ENCODE measurements at places on chromosomes 5 and 9. TPM values are rescaled to one million over a fixed set of nuclear protein-coding genes. Genes with fewer than 3 reads are reported as not detected.
A peak's percentile ranks its signal among the peaks of the same experiment; 100 is the strongest.

Gene GRM6
- total RNA-seq, result not detected

DNA sequence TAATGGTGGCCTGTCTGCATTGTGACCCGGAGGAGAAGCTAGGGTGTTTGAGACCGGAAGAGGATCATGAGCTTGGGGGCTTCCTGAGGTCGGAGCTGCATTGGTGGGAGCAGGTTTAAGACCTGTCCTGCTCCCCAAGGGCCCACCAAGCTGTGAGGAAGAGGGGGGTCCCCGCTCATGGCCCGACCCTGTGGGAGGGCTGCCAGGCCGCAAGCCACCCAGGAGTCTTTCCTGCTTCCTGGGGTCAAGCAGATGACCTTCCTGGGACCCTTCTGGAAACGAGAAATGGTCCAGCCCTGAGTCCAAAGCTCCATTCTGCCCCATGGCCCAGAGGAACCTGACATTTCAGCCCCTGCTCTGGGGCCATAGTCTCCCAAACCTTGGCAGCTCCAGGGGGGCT is 61.5 kb upstream of the RNU6ATAC start:
- no peak for DNase-seq

DNA sequence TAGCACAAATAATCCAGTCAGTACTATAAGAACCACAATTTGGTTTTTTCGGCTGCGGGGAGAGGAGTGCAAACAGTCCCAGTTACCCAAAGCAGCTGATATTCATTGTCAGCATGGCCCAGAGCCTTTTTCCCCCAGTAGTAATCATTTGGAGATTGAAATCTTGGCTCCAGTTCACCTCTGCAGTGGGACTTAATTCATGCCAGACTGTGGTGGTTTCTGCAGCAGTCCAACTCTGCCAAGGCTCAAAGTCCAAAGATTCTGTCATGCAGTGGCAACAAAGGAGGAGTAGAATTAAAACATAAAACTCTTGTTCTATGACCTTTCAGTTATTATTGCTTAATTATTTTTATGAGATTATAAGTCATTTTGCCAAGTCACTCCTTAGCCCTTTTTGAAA is 25.0 kb upstream of the TRIM36 start:
- DNase-seq, result no peak

Gene SPRY4
- total RNA-seq, result 20.6 TPM

DNA sequence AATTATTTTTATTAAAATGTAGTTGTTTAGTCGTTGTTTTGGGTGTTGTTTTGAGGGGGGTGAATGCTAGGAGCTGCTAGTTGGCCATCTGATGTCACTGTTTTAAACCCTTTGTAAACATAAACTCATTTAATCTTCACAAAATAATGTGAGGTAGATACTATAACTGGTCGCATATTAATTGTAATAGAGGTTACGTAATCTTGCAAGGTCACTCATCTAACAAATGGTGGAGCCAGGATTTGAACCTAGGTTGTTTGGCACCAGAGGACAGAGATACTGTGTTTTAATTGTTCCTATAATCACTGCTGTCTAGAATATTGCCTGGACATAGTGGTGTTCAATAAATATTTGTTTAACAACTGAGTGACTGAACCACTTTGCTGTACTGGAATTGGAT is 54.4 kb downstream of the LRRTM2 start:
- DNase-seq, result no peak

Gene PKD2L2
- 0.62 TPM for total RNA-seq

GRCh38 chr9:128972956-128973355 is 25.5 kb downstream of the NUP188 start:
- DNase-seq, result no peak

Gene GABRA1
- not detected for total RNA-seq

Gene SOHLH1
- not detected for total RNA-seq

DNA sequence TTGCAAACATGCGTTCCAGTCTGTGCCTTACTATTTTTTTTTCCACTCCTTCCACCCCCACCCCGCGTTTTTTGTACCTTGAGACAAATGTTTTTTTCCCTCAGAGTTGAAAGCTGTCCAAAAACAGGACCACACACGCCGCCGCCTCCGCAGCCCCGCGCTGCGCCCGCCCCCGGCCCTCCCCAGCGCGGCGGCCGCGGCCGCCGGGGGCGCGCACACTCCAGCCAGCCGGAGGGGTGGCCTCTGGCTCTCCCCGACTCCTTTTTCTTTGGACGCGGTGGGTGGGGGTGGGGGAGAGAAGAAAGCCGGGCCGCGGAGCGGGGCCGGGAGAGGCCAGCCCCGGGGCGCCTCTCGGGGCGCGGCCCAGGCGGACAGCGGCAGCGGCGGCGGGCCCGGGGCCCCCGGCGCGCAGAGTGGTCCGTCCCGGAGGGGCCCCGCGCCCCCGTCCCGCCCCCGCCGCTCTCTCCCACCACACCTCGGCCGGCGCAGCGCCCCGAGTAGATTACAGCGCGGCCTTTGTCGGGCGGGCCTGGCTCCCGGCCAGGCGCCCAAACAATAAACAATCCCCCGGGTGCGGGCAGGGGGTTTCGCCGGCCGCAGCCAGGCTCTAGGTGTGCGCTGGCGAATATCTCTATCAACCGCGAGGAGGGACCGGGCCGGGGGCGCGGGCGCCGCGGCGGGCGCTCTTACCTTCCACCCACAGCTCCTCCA is 10.9 kb downstream of the PTCH1 start:
- DNase-seq, result no peak

- no peak for DNase-seq
Measured at GRCh38 chr5:150000990-150001659, 586 bp downstream of the HMGXB3 start.

GRCh38 chr9:101369286-101369685 is 15.5 kb downstream of the BAAT start:
- DNase-seq, result no peak

Gene GABBR2
- 1.1 TPM for total RNA-seq

Gene KCTD16
- 0.08 TPM for total RNA-seq

DNA sequence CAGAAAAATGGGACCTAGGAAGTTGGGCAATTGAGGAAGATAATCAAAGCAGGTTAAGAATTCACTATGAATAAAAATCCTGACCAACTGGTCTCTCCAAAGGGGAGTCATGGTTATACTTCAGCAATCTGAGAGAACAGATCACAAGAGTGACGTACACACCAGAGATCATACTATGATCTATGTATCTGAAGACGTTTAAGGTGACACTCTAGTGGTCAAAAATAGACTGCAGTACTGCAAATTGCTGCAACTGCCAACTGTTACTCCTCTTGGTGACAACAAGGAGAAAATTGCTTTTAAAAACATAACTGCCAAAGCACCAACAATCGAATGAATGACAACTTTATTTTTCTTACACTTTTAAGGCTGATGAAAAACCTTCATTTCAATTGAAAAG is 4.9 kb downstream of the AK6 start:
- DNase-seq, result no peak

Gene RGP1
- total RNA-seq, result 40.0 TPM

DNA sequence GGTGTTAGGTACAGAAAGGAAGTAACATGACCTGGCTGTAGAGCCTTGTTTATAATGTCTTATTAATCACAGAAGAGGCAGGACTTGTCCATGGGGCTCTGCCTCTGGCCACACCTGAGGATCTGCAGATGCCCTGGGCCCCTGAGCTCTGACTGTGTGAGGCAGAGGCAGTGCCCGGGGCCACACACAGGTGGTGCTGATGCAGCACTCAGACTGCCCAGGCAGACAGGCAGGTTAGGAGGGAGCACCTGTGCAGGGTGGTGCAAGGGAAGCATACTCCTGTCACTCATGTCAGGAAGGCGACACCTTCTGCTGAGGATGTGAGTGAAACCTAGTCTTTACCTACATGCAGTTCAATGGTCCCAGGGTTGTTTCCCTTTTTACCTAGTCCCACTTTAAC is 88.7 kb downstream of the CFAP90 start:
- no peak for DNase-seq

- no peak for DNase-seq
Measured at GRCh38 chr5:115414406-115415142, 118.1 kb upstream of the CCDC112 start.

Gene ADRA1B
- total RNA-seq, result 4.9 TPM

DNA sequence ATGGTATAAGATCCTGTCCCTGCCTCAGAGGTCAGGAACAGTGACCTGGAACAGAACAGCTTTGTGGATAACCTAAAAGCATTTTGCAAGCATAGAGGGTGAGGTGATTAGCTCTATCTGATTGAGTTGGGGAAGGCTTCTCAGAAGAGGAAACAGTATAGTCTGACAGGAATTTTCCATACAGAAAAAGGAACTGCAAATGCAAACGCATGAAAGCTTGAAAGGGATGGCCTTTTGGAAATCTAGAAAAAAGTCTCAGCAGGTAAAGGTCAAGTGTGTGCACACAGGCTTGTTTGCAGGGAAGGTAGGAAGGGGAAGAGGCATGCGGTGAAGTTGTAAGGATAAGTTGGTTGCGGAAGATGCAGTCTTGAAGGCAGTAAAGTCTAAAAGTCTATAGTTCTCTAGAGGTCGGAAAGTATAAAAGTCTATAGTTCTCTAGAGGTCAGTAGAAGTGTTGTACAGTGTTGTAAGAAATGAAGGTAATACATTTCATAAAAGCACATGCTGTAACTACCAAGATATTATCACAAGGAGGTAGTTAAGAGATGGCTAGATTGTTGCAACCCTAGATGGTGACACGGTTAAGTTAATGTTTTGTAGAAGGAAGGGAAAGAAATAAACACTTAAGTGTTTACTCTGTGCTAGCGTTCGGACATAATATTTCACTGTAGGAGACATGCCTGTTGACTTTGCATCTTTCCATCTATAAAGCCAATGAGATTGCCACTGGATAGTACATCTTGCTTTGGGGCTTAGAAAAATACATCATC is 16.7 kb upstream of the HSPB3 start:
- no peak for DNase-seq

DNA sequence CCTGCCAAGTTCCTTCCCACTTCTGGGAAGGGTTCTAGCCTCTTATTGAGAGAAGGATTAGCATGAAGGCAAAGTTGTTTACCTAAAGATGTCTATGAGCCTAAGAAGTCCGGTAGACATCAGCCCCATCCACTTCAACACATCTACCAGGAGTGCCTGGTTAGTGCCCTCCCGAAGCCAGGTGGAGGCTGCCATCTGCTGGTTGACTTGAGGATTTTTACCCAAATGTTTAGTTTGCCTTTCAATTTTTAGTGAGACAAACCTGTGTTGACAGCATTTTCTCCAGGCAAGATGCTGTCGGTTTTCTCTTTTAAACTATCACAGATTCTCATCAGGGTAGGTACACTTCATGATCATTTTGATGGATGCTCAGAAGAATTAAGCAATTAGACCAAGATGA is 83.6 kb upstream of the TNFSF8 start:
- DNase-seq, result peak; percentile 84

DNA sequence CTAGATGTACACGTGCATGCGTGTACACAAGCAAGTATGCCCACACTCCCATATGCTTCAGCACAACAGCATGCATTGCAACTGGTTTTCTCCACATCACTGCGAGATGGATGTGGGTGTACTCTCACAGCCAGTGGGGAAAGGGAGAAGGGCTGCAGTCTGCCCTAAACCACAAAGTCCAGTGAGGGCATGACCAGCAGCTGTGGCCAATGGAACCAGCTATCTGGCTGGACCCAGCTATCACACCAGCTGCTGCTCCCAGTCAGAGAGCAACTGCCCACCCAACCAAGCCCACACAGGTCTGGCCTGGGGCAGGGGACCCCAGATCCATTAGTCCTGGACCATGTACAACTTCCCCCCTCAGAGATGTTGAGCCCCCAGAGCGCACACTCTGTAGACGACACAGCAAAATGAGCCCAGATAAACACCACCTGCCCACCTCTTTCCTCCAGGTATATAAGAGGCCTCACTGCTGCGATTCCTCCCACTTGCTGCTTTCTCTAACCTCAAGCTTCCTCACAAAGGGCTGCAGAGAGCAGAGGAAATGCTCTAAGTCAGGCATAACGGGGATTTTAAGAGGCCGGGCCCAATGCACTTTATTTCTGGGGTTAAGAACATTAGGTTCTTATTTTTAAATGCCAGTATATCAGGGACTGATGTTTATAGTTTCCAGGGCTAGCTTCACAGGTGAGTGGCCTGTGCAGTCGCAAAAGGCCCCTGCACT is 39.0 kb downstream of the SHB start:
- DNase-seq, result no peak

- DNase-seq, result no peak
Measured at GRCh38 chr5:93070938-93071337, 510.1 kb downstream of the NR2F1-AS1 start.

Gene C9
- total RNA-seq, result not detected

DNA sequence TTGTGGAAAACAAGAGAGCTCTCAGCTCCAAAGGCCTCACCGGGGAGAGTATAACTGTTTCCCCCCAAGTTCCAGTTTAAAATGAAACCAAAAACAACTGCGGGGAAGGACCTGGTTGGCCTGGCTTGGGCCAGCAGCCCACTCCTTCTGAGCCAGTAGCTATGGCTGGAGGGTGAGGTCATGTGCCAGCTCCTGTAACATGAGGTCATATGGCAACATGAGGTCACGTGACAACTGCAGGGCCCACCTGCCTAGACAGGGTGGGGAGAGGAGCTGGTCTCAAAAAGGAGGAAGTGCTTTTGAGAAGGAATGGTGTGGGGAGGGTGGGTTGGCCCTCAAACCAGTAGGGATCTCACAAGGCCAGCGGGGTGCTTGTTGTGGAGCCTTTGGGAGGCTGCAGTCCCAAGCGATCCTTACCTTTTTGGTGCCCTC is 29.3 kb upstream of the CRB2 start:
- DNase-seq, result no peak

GRCh38 chr9:4748612-4749011 is 7.6 kb upstream of the AK3 start:
- DNase-seq, result no peak

Gene DDX4
- total RNA-seq, result not detected

Gene GFI1B
- not detected for total RNA-seq

Gene ANKRD34B
- not detected for total RNA-seq

DNA sequence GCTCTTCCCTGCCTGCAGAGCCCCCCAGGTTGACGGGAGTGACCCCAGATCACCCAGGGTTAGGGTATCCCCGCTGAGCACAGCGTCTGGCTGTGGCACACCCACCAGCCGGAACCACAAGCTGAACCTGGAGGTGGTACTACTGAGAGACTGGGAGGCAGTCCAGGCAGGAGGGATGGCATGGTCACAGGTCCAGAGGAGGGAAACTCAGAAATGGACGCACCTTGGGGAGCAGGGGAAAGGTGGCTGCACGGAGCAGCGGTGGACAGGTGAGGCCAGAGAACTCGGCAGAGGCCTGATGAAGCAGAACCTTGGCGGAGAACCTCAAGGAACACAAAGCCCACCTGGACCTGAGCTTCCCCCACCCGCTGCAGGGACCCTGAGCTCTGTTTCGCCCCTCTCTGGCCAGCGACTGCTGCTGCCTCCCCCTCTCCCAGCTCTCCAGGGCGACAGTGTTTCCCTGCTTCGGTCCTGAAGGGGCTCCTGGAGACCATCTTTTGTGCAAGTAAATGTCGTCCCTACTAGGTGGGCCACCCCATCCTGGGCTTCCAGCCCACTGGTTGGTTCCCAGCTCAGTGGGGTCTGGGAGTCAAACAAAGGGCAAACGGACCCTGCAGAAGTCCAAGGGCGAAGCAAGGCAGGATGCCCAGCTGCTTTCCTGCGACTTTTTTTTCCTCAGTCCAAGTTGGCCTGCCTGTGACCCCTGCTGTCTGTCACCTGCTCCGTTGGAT is 845 bp downstream of the ADGRD2 start:
- DNase-seq, result peak; percentile 51

- no peak for DNase-seq
Measured at GRCh38 chr5:179816796-179817469, 3.8 kb upstream of the SQSTM1 start.

Measured in cardiac septum (tissue), 1 donor.